ENCODE measurements at places on chromosomes 5 and 9.

- no peak for DNase-seq
These were observed 59.8 kb upstream of the TBC1D9B start for GRCh38 chr5:179967489-179967888.

GRCh38 chr5:148141645-148142044, 26.7 kb upstream of the SPINK14 start:
- no peak for DNase-seq

- DNase-seq = no peak
These were observed 75.6 kb downstream of the USP20 start for GRCh38 chr9:129910628-129911567.

DNA sequence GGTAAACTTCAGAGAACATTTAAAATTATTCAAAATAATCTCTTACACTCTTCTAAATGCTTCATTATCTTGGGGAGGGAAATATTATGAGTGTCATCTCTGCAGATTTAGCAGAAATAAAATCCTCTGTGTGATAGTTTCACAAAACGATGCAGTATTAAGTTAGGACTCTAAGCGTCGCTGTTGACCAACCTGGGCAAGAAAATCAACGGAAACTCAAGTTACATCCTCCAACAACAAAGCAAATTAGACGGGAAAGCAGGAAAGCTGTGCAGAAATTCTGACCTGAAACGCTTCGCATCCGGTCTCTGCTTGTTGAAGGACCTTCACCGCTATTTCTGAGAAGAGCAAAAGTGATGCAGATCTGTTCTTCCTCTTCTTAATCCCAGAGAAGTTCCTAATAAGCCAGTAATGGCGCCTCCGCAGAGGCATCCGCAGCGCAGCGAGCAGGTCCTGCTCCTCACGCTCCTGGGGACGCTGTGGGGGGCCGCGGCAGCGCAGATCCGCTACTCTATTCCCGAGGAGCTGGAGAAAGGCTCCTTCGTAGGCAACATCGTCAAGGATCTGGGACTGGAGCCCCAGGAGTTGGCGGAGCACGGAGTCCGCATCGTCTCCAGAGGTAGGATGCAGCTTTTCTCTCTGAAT, at the start of gene PCDHGA6:
Gene PCDHGA6, plus strand, starts transcription at position 219 of the 645 bp plus-strand sequence. Its CDS starts 193 bp downstream, at position 412.
- DNase-seq = no peak

DNA sequence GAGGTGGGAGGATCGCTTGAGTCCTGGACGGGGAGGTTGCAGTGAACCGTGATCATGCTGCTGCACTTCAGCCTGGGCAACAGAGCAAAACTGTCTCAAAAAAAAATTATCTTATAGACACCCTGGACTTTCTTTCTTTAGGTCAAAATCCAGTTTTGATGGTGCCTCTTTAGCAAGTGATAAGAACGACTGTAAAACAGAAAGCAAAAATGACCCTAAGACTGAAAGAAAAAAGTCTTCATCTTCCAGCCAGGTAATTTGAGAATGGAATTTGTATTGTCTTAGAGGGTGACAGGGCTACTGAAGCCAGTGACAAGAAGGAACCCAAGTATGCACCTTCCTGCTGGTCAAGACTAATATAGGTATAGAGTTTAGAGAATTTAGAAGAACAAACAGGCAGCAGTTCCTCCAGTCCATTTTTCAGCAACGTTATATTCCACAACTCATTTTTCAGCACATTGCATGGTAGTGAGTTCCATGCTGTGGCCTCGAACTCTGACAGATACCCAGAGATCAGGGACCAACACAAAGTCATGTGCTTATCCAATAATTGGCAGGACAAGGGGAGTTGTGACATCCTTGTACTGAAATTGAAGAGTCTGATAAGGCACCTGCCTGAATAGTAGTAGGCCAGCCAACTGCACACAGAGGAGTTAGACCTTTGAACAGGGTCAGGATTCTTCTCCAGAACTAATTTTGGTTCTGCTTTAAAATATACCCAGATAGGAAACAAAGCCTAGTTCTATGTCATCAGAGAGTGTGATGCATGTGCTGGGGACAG, 46.5 kb downstream of the GRAMD2B start:
- no peak for DNase-seq

GRCh38 chr9:124009531-124010217, 1.9 kb upstream of the LHX2 start:
- DNase-seq = no peak

DNA sequence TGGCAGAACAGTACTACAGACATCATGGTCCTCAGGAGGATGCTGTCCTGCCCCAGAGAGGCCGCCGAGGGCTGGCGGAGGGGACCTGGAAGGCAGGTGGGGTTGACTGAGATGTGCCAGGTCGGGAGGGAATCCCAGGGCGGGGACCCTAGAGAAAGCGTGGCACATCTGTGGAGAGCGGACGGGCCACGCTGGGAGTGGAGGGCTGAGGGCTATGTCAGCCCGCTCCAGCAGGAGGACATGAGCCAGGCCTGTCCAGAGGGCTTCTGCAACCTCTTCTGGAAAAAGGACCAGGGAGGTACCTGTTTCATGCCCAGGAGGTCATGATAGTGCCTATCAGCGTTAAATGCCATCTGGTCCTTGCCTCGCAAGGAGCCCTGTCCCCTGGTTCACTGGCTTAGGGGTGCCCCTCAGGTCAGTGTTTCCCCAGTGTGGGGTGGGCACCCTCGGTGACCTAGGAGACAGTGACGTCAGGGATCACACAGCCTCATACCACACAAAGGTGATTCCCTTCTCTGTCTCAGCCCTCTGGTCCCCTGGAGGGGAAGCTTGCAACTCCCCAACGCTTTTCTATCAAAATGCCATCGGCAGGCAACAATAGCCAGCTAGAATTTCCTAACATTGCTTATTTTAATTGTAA, 103.6 kb upstream of the IER5L start:
- DNase-seq = no peak

- DNase-seq = no peak
These were observed 16.4 kb upstream of the ZBTB34 start for GRCh38 chr9:126844085-126844484.

DNA sequence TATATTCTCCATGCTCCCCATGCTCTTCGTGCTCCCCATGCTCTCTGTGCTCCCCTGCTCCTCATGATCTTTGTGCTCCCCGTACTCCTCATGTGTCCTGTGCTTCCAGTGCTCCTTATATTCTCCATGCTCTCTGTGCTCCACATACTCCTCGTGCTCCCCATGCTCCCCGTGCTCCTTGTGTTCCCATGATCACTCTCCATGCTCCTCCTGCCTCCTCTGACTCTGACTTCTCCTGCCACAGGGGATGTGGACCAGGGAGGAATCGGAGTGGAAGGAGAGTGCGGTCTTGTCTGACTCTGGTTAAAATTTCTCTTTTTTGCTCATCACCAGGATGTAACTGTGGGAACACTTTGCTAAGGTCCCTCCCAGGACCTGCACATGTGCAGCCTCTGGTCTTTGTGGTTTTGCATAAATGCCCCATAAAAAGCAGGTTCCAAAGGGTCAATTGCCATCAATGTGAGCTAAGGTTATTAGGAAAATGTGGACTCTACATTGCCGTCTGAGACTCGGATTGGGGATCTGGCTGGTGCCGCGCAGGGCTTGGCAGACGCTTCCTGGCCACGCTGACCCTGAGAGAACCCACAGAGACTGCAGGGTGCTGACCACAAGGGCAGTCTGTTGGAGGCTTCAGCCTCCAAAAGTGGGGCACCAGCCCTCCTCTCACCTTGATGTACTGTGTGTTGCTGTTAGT, 52.5 kb downstream of the TRIP13 start:
- no peak for DNase-seq

DNA sequence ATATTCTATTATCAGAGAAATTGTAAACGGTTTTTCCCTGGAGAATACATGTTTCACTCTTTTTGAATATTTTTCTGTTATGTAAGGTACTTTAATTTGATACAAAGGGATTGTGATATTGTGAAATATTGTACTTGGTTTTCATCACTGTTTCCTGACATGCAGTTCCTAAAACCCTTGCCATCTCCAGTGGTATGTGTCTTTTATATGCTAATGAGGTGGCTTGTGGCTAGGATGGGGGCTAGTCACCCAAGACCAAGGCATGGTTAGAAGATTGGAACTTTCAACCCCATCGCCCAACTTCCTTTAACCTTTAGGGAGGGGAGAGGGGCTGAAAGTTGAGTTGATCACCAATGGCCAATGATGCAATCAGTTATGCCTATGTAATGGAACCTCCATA, 160.6 kb downstream of the TAF11L14 start:
- no peak for DNase-seq

- no peak for DNase-seq
These were observed at the start of gene PHYHD1 for GRCh38 chr9:128920381-128921058. TSS of gene PHYHD1 (plus strand) at chr9:128920982. CDS start at chr9:128922324, 1,342 bp downstream.

DNA sequence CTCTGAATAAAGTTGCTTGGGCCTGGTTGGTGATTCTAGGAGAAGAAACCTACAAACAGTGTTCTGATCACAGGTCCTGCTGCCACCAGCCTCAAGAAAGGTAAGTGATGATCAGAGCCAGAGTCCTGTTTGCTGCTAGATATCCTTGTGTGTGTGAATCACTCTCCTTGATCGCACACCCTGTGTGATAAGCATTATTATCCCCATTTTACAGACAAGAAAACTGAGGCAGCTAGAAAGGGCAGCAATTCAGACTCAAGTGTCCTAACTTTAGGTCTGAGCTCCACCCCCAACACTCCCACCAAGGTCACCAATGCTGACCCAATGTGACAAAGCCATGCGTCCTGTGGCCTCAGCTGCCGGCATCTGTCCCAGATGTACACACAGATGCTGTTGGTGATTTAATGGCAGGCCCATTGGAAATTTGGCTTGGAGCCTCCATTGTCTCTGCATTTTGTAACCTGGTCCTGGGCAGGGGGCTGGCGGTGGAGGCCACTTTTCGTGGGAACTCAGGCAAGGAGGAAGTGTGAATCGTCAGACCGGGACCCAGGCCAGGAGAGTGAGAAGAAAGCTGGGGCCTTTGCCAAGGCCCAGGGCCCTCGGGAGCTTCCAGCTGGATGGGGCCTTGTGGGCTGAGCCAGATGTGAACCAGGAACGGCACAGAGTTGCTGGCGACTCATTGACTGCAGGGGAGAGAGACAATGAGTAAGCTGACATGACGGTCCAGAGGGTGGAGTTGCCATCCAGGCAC, 29.8 kb upstream of the GGTA1 start:
- DNase-seq = no peak

DNA sequence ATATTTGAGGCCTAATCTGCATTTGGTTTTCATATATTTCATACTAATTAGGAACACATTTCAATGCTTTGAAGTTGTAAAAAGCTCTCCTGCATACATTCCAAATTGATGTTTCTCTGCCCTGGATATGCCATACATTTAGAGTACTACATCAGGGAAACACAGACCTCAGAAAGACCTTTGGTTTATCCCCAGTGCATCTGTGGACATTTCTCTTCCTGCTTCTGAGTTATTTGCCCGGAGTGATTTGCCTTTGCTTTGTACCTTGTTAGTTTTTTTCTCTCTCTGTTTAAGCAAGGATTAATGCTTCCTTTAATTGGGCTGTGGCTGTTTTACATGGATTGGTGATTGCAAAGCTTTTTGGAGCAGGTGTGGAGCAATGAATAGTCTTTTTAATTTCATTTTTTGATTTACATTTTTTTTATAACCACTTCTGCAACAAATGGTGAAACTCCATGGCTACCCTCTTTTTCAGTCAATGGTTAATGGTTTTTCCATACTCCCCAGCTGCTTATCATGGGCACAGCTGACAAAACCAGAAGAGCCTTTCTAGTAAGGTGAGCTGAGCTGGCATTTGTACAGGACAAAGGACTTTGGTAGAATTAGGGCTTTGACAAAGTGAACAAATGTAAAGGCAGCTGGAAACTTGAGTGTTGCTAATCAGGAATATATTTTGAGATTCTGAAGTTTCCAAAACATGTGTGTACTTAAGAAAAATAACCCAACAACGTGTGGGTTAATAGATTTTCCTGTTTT, 54.2 kb downstream of the ZSWIM6 start:
- DNase-seq = no peak

- DNase-seq = no peak
These were observed 1849.5 kb upstream of the ACO1 start for GRCh38 chr9:30534896-30535295.

GRCh38 chr5:109788596-109788995, 98.9 kb downstream of the MAN2A1 start:
- DNase-seq = no peak

GRCh38 chr9:136659861-136660784, 2.6 kb upstream of the EGFL7 start:
- DNase-seq = no peak

- no peak for DNase-seq
These were observed 56.6 kb downstream of the CHSY3 start for GRCh38 chr5:129960831-129961230.

DNA sequence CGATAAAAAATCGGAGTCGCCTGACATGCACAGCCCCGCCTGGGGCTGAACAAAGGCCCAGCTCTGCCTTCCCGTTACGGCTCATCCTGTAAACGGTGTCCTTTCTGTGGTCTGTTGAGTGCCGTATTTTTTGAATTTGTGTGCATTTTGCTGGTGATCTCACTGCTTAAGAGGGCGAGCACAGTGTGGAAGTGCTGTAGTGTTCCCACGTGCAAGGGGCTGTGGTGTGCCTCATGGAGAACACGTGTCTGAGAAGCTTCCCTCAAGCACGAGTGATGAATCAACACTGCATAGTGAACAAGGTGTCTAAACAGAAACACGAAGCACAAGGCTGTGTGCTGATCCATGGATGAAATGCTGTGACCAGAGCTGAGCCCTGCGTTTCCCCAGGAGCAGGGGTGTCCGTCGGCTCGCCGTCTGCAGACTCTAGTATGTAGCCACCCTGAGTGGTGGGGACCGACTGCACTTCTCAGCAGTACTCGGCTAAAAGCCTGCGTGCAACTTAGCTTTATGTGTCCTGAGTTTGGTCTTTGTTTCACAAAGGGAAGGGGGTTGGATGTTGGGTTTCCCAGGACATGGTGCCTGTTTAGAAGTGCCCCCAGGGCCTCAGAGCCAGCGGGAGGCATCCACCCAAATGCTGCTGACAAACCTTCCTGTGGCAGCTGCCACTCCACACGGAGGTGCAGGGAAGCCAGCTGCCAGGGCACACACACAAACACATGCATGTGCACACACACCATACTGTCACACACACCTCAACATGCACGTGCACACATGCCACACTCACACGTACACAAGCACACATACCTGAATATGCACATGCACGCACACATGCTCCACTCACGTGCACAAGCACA, 77.2 kb upstream of the IRX4 start:
- no peak for DNase-seq

DNA sequence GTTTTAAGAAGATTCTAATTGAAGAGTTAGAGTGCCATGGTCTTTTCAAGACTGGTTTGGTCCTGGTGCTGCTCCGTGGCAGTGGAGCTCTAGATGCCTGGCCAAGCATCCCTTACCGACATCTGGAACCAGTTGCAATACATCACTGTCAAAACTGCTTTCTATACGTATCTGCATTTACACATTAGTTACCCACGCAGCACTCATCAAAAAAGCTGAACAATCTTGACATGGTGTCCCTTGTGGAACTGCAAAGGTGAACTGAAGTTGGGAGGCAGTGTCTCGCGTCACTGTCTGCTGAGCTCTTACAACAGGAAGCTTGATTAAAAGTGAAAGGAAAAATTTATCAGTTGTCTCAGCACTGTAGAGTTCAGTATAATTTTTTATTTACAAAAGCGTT, 82.6 kb downstream of the PBX3 start:
- peak; percentile 38 for DNase-seq

DNA sequence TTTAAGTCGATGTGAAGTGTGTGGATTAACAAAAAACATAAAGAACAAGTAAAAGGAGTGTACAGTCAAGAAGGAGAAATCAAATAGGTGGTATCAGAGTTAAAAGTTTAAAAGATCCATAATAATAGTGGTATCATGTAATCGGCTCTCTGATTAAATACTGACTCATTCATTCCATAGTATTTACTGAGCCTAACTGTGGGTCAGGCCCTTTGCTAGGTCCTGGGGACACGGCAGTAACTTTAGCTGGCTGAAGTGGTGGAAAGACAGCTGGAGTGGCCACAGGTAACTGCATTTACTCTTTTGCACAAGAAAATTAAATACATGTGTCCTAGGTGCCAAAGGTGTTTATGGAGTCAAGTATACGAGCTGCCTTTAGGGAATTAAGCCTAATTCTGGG, 124.0 kb downstream of the GNAQ start:
- DNase-seq = no peak

All from memory B cell (primary cell).